Activated CD4-positive, alpha-beta T cell treated with anti-CD3 and anti-CD28 coated beads, Interleukin-2, amount 50 U/mL, for 48 hours (primary cell): ENCODE measurements at places on chromosomes 6 and 20.
A peak's percentile ranks its signal among the peaks of the same experiment; 100 is the strongest.

DNA sequence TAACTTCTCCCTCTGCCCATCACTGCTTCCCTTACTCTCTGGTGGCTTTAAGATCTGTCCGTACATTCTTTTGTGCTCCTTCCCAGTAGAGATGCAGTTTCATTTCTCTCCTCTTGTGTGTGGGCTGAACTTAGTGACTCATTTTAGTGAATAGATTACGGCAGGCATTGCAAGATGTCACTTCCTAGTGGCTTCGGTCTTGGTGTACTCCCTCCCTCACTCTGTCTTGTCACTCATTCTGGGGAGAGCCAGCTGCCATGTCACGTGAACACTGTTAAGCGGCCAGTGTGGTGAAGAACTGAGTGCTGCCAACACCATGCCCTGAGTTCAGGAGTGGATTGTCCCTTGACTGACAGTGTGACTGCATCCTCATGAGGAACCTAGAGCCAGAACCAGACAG, 115.9 kb downstream of the OTOR start:
- DNase-seq = no peak

- peak; percentile 49 for DNase-seq
Observed at GRCh38 chr6:108737594-108738546, 110.4 kb upstream of the ARMC2 start.

GRCh38 chr6:52595000-52595795, 18.3 kb upstream of the TRAM2 start:
- no peak for DNase-seq

DNA sequence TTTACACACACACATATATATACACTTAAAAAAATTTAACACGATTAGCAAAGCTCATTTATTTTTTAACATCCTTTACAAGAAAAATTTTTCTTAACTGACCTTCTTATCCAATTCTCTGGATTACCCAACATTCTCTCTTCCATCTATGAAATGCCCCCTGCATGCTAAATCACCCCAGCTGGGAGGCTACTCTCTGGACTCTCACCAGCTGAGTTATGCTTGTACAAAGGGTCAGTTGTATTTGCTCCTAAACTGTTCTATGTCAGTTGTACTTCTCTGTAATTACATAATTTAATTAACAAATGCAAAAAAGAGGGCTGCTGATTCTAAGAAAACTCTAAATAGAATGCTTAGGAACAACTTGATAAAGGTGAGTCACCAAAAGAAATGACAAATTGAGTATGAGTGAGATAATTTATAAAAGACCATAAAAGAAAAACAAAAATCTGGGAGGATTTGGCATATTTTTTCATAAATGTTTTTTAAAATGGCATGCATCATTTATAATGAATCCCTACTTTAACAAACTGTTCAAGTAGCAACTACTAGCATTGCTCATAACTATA, 120.5 kb downstream of the KIF13A start:
- DNase-seq = no peak

GRCh38 chr6:119865466-119866350, 516.1 kb upstream of the MAN1A1 start:
- DNase-seq = no peak

GRCh38 chr6:157804448-157805327, 18.4 kb upstream of the SNX9 start:
- DNase-seq = no peak

- no peak for DNase-seq
Observed at GRCh38 chr6:41964201-41964887, 22.7 kb upstream of the CCND3 start.

- peak; percentile 43 for DNase-seq
Observed at GRCh38 chr20:53943522-53944291, 126.7 kb downstream of the BCAS1 start.

DNA sequence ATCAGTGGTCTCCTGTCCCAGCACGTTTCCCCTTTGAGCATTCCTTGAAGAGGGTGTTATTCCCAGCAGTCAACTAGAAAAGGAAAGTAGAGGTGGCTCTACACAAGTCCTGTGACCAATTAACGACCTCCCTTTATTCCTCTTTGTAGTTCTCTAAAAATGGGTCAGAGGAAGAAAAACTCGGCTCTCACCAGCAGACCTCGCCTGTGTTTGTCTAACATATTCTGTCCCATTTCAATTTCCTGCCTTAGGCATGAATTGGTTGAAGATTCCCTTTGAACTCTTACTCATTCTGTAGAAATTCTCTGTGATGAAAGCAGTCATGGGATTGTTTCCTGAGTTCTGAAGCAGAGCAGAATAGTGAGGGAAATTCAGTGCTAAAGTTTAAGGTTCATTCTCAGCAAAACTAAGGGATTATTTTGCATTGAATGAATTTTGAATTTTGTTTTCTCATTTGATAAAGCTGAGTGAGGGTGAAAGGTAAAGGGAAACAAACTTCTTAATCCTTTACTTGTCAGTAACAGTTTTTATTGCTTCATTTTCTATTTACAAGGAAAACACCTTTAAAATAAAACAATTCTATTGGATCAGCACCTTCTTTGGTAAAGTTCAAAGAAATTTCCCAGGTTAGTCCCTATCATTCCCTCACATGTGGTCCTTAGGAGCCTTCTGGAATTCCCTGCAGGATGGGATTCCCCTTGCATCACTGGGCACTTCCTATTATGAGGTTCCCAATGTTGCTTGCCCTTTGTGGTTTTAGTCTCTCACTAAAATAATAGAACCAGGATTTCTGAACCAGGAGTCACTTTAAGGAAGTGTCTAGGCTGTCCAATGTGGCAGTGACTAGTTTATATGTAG, 105.8 kb downstream of the SLX4IP start:
- no peak for DNase-seq

DNA sequence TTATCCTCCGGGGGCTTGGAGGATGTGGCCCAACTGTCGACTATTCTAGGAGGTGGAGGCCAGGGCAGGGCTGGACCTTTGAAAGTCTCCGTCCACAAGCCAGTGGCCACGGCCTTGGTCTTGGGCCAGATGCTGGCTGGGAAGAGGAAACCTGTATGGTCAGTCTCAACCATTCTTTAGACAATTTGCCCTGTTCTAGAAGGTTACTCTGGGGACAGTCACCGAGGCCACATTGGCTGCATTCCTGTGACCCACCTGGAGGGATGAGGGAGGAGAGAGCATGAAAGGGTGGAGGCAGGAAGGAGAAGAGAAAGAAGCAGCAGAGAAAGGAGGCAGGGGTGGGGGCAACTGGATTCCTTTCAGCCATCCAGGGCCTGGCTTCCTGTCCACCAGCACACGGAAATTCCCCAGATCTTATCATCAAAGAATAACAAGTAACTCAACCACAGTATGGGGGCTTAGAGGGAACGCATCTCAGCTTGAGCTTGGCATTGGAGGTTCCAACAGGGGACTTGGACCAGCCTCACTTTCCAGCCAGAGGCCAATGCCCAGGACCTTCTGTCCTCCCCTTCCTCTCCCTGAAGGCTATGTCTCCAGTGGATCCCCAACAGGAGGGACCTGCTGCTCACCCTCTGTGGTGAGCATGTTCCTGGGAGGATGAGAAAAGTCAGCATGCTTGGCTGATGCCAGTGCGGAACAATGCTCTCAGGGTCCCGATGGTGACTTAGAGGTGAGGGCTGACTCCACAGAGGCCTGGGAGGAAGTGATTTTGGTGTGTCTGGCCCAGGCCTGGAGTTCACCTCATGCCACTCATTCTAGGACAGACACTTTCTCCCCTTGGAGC, 30.4 kb downstream of the TGM2 start:
- DNase-seq = no peak

- no peak for DNase-seq
Observed at GRCh38 chr6:2817903-2818443, 23.7 kb downstream of the SERPINB1 start.

GRCh38 chr6:35544769-35545361, 32.2 kb upstream of the TULP1 start:
- no peak for DNase-seq

- DNase-seq = peak; percentile 41
Observed at GRCh38 chr6:37171201-37171969, 1.4 kb downstream of the PIM1 start.

- no peak for DNase-seq
Observed at GRCh38 chr6:41162687-41163418, at the start of gene TREM2. Gene TREM2 (minus strand): TSS chr6:41163116. CDS start chr6:41163082, 34 bp downstream.

DNA sequence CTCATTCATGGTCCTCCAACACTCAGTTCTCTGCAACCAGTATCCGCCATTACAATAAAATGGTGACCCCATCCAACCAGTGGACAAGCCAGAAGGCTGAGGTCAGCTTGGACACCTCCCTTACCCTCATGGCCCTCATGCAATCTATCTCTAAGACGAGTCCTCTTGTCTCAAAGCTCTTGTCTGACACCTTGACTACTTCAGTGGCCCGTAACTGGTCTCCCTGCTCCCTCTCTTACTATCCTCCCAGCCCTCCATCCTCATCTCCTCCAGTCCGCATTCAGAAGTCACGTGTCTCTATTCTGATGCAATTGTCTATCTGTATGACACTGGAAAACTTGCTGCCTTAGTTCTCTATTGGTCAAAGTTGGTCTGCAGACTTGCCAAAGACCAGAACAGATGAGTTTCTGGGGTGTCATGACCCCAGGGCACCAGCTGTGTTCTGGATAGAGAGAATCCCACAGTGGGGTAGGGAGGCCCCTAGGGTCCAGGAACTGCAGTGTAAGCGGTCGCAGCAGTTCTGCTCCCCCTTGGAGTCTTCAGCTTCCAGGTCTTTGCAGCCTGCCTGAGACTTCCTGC, 59.6 kb upstream of the RNF24 start:
- DNase-seq = no peak

GRCh38 chr20:15098351-15098750, 760.9 kb upstream of the FLRT3 start:
- DNase-seq = no peak

DNA sequence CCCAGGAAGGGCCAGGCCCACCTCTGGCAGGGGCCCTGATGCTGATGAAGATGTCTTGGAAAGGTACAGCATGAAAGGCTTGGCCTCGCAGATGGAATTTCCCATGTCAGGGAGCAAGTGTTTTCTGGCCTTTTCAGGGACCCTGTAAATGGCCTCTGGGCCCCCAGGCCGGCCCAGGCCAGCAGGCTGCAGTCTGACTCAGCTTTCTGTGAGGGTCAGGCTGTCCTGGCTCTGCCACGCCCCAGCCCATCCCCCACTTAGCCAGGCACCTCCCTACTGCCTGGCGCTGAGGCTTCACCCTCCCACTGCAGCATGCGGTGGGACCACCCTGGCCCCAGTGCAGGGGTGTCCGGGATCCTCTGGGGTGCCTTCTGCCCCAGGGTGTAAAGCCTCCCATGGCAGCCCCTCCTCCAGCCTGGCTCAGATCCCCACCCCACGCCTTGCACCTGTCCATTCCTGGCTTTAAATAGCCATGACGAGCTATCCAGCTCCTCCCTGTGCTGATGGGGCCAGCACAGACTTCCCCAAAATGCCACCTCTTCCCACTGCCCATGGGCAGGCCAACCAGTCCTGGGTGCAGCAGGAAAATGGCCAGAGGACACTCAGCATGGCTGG, 35.6 kb upstream of the GATA5 start:
- no peak for DNase-seq

GRCh38 chr20:62584671-62585460, 57.4 kb upstream of the SLCO4A1 start:
- no peak for DNase-seq

- DNase-seq = peak; percentile 33
Observed at GRCh38 chr6:14046476-14047068, 71.0 kb upstream of the CD83 start.

GRCh38 chr6:157498817-157499216, 117.8 kb downstream of the ZDHHC14 start:
- no peak for DNase-seq

DNA sequence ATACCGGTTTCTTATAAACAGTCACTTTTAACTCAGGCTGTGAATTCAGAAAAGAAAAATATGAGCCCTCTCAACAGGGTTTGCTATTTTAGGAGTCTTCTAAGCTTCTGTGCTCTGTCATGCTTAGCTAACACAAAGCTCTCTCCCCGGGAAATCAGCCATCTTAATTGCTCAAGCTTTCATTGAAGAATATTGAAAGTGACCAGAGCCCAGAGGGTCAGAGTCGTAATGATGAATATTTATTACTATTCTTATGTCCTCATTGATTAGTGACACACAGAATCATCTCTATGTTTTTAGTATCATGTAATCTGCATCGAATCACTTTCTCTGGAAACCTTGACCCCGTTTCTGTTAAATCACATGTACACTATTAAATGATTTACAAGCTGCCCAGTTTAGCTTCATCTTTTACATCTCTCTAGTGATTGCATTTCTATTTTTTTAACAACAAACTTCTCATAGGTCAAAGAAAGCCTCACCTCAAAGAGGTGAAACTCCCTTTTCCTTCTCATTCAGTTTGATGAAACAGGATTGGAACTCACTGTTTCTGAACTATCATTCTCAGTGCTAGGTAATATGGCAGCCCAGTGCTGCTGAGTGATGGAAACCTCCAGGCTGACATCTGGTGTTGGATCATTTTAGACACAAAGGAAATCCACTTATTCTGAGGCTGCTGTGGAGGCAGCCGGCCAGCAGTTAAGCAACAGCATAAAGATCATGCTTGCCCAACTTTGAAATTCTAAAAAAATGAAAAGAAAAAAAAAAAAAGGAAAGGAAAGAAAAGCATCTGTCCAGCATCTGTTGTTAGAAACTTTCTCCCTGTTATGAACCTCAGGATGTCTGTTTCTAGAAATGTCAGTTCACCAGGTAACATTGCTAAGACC, 96.3 kb downstream of the RFPL4B start:
- no peak for DNase-seq

DNA sequence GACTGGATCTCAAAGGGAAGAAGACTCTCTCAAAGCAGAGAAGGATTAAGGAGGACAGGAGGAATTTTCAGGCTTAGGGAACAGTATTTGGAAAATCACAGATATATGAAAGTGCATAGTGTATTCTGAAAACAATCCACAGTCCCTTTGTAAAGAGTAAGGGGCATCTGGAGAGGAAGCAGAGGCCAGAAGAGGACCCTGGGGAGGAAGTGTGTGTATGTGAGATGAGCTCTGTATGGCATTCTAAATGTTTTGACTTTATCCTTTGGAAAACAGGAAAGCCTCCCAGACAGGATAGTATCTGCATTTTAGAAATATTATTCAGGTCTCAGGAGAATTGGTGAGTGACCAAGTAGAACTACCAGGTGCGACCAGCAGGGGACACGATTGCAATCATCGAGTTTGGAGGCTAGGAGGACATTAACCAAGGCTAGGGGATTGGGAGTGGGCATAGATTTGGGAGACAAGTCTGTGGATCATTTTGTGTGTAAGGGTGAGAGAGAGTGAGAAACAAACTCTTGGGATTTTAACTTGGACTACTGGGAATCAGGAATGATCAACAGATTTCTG, 38.3 kb upstream of the FAM184A start:
- DNase-seq = peak; percentile 20

- DNase-seq = no peak
Observed at GRCh38 chr20:1555952-1556351, 1.6 kb downstream of the SIRPD start.

- no peak for DNase-seq
Observed at GRCh38 chr6:15936503-15936902, 192.4 kb upstream of the MYLIP start.
